ENCODE measurements at places on chromosomes 16 and 17. TPM values are rescaled to one million over a fixed set of nuclear protein-coding genes. Genes with fewer than 3 reads are reported as not detected.

The DNAH9 gene
- 0.22 TPM for total RNA-seq

The PRDM7 gene
- total RNA-seq = not detected

The PIMREG gene
- 92.5 TPM for total RNA-seq

The CTRB1 gene
- not detected for total RNA-seq

The CREBBP gene
- 79.1 TPM for total RNA-seq

The CD300LB gene
- total RNA-seq = not detected

- DNase-seq = no peak
Observed at GRCh38 chr16:69531988-69532387, 33.8 kb upstream of the NFAT5 start.

GRCh38 chr17:81910840-81911276 lies 341 bp downstream of the PCYT2 start:
- no peak for DNase-seq

- no peak for DNase-seq
Observed at GRCh38 chr16:4064950-4065352, 51.3 kb downstream of the ADCY9 start.

DNA sequence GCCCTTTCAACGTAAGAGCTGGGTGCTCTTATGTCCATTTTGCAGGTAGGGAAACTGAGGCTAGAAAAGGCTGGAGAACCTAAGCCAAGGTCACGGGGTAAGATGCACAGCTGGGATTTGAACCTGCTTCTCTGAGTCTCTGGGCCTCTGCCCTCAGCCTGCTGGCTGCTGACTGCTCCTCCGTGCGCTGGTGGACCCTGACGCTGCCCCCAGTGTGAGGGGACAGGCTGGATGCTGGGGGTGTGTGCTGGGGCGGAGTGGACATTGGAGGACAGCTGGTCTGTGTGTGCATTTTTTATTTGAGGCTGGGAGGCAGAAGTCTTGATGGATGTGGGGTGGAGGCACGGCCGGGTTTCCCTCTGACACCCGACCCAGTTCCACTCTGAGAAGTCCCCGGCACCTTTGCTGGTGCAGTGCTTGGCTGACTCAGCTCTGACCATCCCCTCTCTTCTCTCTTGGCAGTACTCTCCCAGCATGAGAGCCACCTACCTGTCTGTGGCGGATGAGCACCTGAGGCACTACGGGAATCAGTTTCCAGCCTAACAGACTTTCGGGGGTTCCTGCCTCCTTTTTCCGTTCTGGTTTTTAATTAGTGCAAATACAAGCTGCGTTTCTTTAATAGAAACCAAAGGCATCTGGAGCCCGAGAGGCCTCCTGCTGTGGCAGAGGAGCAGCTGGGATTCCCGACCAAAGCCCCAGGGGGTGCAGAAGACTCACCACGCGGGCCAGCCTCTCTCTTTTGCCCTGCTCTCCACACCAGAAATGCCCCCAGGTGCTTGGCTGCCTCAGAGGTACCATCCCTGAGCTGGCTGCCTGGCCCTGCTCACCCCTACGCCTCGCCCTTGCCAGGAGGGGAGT lies 14.1 kb upstream of the DNAI2 start:
- DNase-seq = peak; percentile 63

GRCh38 chr17:50145532-50146229 lies 4.8 kb downstream of the PPP1R9B start:
- DNase-seq = no peak

DNA sequence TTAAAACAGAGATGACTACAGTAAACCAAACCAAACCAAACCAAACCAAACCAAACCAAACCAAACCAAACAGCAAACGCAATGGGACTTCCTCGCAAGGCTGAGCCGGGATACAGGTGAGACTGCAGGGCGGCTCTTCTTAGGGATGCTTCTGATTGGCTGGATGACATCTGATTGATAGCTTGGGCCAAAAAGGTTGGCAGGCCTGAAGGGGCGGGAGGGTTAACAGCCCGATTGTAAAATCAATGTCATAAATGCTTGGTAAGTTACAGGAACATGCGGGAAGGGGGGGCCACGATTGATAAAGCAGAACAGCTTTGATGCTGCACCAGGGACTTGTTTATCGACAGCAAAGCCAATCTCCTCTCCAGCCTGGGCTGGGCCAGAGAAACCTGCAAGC lies 86.1 kb downstream of the ZFHX3 start:
- peak; percentile 61 for DNase-seq

GRCh38 chr16:2775765-2776499 lies 1.1 kb downstream of the ELOB start:
- no peak for DNase-seq

DNA sequence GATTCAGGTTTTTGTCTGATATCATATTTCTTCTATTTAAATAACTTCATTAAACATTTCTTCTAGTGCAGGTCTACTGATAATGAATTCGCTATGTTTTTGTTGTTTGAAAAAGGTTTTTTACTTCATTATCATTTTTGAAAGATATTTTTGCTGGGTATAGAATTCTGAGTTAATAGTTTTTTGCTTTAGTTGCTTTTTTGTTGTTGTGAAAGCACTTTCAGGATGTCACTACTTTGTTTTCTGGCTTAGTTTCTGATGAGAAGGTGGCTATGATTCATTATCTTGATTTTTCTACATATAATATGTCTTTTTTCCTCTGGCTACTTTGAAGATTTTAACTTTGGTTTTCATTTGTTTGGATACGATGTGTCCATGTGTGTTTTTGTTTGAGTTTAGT lies 3.5 kb downstream of the ZFP1 start:
- DNase-seq = no peak

GRCh38 chr16:57645691-57646387 lies 17.4 kb downstream of the ADGRG1 start:
- DNase-seq = no peak

DNA sequence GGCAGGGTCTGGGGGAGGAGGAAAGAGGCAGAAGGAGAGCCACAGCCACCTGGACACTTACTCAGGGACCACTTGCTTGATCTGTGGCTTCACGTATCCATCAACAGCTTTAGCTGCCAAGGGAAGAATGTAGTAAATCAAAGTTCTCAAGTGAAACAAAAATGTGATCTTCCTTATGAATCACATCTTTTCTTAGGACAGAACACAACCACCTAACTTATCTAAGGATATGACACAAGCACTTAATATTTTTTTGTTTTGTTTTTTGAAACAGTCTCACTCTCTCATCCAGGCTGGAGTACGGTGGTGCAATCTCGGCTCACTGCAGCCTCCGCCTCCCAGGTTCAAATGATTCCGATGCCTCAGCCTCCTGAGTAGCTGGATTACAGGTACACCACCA lies 8.4 kb upstream of the GHDC start:
- DNase-seq = no peak

GRCh38 chr17:20914658-20915057 lies 128.2 kb downstream of the USP22 start:
- DNase-seq = no peak

DNA sequence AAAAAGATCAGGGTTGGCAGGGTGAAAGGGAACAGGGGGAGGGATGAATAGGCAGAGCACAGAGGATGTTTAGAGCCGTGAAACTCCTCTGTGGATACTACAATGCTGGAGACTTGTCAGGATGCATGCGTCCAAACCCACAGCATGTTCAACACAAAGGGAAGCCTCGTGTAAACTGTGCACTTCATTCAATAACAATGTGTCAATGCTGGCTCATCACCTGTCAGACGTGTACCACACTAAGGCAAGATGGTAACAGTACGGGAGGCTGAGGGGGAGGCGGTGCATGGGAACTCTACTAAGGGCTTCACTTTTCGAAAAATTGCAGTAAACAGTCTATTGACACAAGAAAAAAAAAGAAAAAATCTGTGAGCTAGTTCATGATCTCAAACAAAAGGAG lies 63.7 kb downstream of the C16orf95 start:
- no peak for DNase-seq

- DNase-seq = no peak
Observed at GRCh38 chr16:28258567-28258966, 33.8 kb upstream of the SBK1 start.

DNA sequence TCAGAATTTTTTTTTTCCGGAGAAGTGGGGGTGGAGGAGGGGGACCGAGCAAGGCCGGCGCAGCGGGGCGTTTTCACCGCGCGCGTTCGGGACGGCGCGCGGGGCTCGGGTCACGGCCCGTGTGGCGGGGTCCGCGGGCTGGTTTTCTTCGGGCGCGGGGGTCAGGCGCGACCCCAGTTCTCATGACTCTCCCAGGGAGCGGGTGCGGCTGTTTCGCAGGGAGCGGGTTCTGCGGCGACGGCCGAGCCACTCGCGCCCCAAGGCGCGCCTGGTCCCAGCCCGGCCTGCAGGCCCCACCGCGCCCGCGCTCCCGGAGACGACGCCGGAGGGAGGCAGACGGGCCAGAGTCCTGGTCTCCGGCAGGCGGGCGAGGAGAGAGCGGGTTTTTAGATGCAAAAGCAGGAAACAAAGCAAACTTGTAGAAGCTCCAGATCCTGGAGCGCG lies 1.0 kb downstream of the BAHCC1 start:
- DNase-seq = no peak

- DNase-seq = no peak
Observed at GRCh38 chr17:4009186-4009785, 45.0 kb upstream of the ATP2A3 start.

All from H9 (cell line).